ENCODE measurements at places on chromosomes 6 and 20.

GRCh38 chr20:35601990-35602389 lies 13.6 kb upstream of the SPAG4 start:
- DNase-seq = no peak

DNA sequence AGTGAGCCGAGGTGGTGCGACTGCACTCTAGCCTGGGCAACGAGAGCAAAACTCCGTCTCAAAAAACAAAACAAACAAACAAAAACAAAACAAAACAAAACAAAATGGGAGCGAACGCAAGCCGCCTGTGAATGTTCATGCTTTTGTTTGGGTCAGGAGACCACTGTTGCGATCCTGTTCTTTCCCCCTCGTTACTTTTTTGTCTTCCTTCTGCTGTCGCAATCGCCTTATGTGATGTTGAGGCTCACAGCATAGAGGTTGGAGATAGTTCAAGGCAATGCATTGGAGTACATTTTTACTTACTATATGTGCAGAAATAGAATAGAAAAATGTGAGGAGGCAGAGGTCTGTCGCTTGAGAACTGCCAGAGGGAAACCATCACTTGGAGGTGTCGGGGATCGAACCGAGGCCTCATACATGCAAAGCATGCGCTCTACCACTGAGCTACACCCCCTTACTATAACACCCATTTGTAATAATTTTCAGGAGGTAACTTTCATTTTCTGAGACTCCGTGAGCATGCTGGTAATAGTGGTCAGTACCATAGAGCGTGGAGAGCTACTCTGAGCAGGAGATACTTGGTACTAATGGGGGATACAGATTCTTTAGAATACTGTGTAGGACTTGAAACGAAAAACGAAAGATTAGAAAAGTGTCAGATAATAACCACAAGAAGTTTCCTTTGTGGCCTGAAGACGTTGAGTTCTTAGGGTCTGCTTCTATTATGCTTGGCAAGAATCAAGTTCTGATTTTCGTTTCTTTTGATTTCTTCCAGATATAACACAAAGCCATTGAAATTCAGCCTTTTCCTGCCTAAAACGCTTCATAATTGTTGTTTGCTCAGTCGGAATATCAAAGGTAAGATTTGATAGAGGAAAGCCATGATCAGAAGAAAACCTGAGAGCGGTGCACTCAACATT lies 121.1 kb downstream of the TRIM27 start:
- DNase-seq = no peak

DNA sequence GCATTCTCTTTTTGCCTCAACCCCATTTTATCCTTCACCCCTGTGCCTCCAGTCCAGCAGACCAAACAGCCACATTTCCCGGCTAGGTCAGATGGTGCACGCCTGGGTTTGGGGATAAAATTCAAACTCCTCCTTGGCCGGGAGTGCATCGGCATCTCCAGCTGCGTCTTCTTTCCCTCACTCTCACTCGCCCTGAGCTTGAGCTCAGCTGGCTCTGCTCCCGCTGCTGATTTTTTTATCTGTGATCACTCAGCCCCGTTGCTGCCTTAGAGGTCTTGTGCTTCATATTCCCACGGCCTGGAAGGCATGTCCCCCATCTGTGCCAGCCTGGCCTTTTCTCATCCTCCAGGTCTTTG lies 6.8 kb upstream of the EZR start:
- no peak for DNase-seq

DNA sequence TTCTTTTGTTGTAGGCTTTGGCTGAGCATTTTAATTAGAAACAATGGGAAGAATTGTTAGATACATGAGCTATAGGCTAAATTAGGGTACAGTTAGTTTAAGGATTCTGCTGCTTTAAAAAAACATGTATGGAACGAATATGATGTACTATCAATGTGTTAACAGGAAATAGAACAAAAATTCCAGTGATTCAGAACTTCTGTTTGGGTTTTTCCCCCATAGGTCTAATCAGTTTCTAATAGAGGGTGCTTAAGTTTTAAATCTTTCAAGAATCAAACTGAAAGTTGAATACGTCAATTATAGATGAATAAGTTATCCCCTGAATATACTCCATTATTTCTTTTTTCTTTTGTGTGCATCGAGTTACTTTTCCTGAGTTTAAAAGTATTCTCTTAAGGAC lies 1.9 kb downstream of the TAB2 start:
- no peak for DNase-seq

- DNase-seq = no peak
These were observed 264.7 kb downstream of the DLL1 start for GRCh38 chr6:170025935-170026750.

Data from cerebellar nuclear complex (tissue), 1 donor.